NCI-H1930 (cell line): ENCODE measurements at places on chromosomes 11 and 22.

DNA sequence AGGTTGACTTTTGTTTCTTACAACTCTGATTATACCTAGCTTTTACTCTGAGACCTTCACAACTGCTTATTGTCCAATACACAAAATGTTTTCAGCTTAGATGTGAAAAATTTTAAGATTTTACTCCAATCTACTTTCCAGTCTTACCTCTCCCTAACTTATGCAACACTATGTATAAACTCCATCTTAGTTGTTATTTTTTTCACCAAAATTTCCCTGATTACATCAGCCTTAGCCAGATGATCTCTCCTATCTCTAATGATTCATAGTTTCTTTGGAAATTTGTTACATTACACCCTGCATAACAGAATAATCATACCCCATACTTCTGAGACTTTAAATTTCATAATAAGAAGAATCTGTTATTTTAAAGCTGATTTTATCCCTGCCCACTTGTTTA lies 621.0 kb upstream of the ANO3 start:
- DNase-seq: no peak

- DNase-seq: no peak
These were observed 6.8 kb downstream of the QSER1 start for GRCh38 chr11:32899438-32899837.

GRCh38 chr11:33256031-33256812 lies 959 bp upstream of the HIPK3 start:
- no peak for DNase-seq

- DNase-seq: no peak
These were observed 62.2 kb downstream of the BCL2L13 start for GRCh38 chr22:17700778-17701177.

GRCh38 chr11:112518371-112518770 lies 257.7 kb upstream of the PLET1 start:
- DNase-seq: no peak

DNA sequence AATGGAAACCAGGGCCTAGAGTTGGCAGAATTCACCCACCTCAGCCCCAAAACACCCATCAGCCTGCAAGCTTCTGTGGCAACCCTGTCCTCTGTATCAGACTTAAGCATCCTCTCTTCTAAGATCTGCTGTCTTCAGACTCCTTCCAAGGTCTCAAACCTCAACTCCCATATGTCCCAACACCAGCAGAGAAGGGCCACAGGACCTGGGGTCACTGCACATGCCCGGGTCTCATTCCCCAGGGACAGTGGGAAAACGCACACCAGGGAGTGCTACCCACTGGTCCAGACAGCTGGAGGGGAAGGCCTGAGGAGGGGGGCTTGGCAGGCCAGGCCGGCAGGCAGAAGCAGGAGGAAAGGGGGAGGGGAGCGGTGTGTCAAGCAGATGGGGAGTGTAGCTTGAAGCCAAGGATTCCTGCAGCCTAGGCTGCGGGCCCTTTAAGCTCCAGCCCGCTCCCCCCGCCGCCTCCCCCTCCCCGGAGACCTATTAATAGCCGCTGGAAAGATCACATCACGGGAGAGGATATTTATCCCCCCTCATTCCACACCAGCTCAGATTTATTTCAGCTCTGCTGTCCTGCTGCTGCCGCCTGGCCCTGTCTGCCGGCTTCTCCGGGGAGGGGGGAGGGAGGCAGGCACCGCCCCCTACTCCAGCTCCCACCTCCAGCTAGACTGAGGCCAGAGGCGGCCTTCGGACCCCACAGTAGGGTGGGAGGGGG lies 16.7 kb downstream of the BCL9L start:
- DNase-seq: no peak

- DNase-seq: no peak
These were observed 207.2 kb upstream of the TRIM48 start for GRCh38 chr11:55054723-55055122.

DNA sequence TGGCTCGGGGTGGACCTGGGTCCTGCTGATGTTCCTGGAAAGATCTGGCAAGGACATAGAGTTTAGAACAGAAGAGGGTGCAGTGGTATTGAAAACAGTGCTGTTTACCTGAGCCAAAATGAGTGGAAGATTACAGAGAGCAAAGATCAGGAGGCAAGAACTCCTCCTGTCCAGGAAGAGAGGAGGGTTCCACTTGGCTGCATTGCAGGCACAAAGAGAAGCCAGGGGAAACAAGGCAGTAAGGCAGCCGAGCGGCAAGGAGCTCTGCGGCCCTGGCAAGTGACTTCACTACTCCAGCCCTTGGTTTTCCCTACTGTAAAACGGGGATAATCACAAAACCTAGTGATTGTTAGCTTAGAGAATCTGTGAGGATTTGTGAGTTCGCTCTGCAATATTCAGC lies 3.7 kb upstream of the PACSIN2 start:
- DNase-seq: no peak

GRCh38 chr11:134332189-134332631 lies 422 bp downstream of the GLB1L2 start:
- DNase-seq: peak; percentile 36

DNA sequence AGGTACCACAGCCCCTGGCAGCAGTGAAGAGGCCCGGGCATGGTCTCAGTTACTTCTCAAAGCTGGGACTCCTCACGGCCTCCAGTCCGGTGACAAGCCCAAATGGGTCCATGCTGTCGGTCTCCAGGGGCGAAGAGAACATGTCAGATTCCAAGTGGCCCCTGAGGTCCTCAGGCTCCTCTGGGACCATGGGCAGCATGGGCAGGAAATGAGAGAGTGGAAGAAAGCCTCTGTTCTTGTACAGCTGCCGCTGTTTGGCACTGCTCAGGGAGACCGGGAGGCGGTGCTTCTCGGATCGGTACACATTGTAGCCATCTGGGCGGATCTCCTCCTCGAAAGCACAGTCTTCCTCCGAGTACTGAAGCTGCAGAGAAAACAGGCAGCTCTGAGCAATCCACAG lies 4.6 kb downstream of the FGF19 start:
- DNase-seq: no peak

GRCh38 chr11:77193911-77194830 lies 66.1 kb downstream of the MYO7A start:
- DNase-seq: no peak

- no peak for DNase-seq
These were observed 74.1 kb downstream of the PARVB start for GRCh38 chr22:44098021-44098739.

GRCh38 chr11:106238704-106239360 lies 161.4 kb downstream of the AASDHPPT start:
- DNase-seq: no peak

DNA sequence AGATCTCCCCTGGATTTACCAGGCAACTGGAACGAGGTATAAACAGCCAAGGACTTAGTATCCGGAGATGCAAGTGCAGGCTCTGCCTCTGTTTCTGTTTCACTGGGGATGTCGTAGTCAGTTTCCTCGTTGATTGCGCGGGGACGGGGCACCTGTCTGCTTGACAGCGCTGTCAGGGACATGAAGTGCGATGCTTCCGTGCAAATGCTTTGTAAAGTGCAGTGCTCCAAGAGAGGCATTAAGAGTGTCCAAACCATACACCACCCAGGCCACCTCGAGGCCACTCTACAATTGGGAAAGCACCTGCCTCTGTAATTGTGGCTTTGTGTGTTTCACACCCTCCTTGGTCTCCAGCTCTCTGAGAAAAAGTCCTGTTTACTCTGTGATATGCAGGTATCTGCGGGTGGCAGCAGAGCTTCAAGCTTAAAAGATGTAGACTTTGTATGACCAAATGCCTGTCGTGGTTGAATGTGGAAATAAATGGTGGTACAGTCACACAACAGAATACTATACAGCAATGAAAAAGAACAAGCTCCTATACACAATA lies 18.6 kb upstream of the CD5 start:
- no peak for DNase-seq

- DNase-seq: no peak
These were observed 59.1 kb downstream of the RRAS2 start for GRCh38 chr11:14299921-14300320.

- no peak for DNase-seq
These were observed 16.0 kb upstream of the SREBF2 start for GRCh38 chr22:41816871-41817270.

GRCh38 chr22:28768701-28769393 lies 3.6 kb upstream of the CCDC117 start:
- DNase-seq: no peak

DNA sequence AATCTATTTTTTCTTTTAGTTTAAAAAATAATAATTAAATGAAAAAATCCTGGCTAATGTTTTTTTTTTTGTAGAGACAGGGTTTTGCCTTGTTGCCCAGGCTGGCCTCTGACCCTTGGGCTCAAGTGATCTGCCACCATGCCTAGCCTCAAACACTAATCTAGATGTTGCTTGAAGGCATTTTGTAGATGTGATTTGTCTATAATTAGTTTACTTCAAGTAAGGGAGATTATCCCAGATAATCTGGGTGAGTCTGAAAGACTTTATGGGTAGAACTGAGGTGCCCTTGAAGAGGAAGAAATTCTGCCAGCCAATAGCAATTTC lies 38.6 kb upstream of the RBFOX2 start:
- no peak for DNase-seq

- peak; percentile 2 for DNase-seq
These were observed 2.1 kb upstream of the PTPRCAP start for GRCh38 chr11:67439321-67440228.

- peak; percentile 14 for DNase-seq
These were observed 46.7 kb downstream of the IGLL1 start for GRCh38 chr22:23533328-23533762.

DNA sequence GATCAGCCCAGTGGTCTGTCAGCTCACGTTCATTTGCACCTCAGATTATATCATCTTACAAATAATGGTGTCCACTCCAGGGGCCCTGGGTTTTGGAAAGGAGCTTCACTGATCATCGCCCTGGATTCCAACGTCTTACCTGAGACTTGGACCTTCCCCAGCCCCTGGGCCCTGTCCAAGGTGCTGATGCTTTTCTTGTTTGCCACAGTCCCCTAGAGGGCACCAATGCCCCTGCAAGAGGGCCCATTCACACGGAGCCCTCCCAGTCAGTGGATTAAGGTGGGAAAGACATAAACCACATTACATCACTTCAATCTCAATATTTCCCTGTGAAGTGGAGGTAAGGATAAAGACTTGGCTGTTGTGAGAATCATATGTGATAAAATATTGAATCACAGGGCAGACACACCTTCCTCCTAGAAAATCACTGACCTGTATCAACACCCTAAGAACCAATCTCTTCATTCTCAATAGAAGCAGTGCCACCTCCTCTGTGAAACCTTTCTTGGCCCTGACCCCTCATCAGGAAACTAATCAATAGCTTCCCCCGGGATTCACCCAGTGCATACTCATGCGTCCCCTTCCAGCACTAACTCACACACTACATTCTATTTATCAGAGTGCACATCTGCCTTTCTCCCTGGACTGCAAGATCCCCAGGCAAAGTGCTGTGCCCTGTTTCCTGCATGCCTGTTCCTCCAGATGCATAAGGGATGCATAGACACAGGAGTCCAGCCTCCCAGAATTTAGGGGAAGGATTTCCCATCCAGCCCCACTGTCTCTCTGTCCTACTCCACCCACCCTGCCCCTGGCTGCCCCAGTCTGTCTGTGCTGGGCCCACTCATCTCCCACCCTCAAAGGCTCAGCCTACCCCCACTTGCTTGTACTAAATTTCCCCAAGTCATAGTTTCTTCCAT lies 167.0 kb downstream of the BUD13 start:
- no peak for DNase-seq

- DNase-seq: no peak
These were observed 21.2 kb downstream of the SYT13 start for GRCh38 chr11:45264839-45265515.

- no peak for DNase-seq
These were observed at the start of gene FGF19 for GRCh38 chr11:69703768-69704507. Gene FGF19 (minus strand): TSS chr11:69704022. CDS start chr11:69703876, 146 bp downstream.
